Stimulated activated CD8-positive, alpha-beta memory T cell treated with anti-CD3 and anti-CD28 coated beads, Interleukin-4, amount 100 ng/mL, for 4 hours (primary cell): ENCODE measurements at places on chromosomes 7 and 10.

DNA sequence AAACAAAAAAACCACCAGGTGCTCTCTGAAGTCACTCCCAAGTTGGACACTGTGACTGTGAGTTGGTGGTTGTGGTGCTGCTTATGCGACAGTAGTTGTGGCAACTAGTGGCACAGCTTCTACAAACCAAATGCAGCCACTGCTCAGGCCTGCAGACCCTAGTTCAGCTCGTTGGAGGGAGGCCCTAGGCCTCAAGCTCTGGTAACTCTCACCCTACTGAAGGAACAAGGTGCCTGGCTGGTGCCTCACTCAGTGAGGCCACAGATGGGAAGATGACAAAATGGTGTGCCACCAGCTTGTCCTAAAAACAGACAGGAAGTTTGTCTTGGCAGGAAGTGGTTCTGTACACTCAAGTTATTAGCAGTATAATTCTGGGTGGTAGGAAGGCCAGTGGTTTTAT lies 45.3 kb upstream of the RAPGEF5 start:
- no peak for DNase-seq

- DNase-seq: no peak
Measured at GRCh38 chr10:119131512-119132240, 27.8 kb downstream of the DENND10 start.

DNA sequence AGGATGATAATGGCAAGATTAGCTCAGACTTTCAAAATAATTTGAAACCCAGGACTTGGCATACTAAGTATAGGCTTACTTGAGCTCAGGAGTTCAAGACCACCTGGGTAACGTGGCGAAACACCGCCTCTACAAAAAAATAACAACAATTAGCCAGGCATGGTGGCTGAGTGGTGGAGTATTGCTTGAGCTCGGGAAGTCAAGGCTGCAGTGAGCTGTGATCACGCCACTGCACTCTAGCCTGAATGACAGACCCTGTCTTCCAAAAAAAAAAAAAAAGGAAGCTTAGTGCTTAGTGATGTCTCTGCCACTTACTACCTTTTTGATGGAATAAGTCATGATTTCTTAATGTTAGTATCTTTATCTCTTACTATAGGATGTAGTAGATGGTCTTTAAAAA lies 25.5 kb downstream of the RABGEF1 start:
- DNase-seq: no peak

GRCh38 chr10:92756201-92757065 lies 66.7 kb downstream of the HHEX start:
- DNase-seq: no peak

- no peak for DNase-seq
Measured at GRCh38 chr10:102868911-102869257, 386 bp upstream of the AS3MT start.

DNA sequence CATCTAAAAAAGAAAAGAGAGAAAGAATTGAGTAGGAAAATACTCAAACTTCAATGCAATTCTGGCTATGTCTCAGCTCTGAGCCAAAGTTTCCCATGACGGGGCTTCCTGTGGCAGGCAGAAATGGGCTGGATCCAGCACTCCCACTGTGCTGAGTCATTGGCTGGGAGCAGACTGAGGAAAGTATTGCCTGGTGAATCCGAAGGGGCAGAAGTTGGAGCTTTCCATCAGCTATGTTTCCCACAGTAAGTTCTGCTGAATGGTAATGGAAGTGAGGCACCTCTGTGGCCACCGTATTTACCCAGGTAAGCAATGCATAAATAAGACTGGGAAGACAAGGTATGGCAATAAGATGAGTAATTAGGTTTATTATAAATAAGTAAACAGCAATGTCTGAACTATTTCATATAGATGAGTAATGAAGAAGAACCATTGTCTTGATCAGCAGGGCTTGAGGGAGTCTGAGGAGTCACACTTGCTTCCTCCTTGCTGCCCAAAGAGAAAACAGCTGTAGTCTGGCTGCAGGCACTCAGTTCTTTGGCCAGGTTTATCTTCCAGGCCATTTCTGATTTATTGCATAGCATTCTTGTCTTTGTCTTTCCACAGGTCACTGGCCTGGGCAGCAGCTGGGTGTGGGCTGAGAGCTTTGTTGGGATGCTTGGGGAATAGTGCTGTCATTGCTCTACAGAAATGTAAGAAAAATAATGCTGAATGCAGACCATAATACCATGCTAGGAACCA lies 255.3 kb downstream of the DNAJB9 start:
- no peak for DNase-seq

- no peak for DNase-seq
Measured at GRCh38 chr7:41028580-41028979, 674.3 kb downstream of the INHBA start.

GRCh38 chr7:53094827-53095226 lies 59.4 kb downstream of the POM121L12 start:
- DNase-seq: no peak

DNA sequence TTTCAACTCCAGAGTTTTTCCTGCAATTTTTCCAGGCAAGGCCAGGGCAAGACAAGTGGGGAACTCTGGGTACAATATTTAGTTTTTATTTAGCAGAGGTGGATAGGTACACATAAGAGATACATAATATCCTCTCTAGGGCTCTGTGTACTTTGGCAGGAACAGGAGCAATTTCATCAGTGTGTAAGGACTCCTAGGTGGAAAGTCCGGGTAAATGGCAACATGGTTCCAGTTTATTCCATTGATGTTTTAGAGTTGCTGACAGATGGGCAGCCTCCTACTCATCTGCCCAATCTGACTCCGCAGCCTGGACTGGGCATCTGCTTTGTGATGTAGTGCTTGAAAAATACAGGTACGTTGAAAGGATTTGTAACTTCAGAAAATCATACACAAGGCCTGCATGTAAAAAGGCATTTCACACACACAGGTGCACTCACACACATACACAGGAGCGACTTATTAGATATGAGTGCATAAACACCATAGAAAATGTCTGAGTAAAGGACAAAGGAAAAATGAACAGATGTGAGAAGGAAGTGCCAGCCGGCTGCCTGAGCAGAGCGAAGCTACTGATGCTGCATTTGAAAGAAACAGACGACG lies 5.7 kb downstream of the PON1 start:
- DNase-seq: no peak

GRCh38 chr10:33005322-33006301 lies 47.6 kb upstream of the ITGB1 start:
- no peak for DNase-seq

DNA sequence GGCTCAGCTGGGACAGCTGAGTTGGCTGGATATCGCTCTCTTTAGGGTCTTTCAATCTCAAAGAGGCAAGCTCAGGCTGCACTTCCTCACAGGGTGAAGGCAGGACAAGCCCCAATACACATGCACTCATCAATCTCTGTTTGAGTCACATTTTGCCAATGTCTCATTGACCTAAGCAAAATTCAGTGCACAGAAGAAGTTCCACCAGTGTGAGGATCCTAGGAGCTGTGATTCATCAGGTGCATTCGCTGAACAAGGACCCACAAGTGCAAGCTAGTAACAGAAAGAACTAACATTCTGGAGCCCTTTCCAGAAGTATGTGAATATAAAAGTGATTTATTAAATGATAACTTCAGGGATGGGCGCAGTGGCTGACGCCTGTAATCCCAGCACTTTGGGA lies 477.2 kb downstream of the GPAM start:
- DNase-seq: no peak

DNA sequence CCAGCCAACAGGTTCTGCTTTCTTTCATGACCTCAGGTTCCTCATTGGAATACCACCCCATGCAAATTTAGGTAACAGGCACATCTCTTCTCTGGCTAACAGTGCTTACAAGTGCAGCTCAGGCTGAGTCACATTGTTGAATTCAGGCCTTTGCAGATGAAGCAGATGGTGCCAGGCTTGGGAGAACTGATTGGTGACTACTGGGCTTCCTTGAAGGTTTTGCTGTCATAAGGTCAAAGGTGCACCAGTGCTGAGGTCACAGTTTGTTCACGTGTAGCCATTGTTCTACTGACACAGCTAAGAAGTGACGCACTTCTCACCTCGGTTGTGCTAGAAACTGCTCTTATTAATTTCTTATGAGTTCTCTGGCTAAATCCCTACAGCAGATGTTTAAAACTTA lies 128.6 kb upstream of the BMPER start:
- DNase-seq: no peak

GRCh38 chr10:64101606-64102263 lies 580.5 kb downstream of the REEP3 start:
- no peak for DNase-seq

GRCh38 chr10:128277267-128277840 lies 151.1 kb upstream of the MKI67 start:
- no peak for DNase-seq

DNA sequence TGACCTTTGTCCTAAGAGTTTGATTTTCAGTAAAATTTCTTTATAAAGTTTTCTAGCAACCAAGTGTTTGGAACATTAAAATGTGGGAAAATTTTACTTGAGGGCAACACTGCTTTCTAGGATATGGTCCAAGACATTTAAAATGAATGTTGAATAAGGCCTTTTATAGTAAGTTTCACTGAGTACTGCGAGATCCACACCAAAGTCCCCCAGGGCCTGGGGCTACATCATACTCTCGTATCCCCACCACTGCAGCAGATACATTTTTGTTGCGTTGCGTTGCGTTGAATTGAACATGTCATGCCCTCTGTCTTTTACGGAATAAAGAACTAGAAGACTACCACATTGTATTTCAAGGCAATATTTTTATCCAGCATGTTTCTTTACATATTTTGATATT lies 44.5 kb downstream of the PRTFDC1 start:
- DNase-seq: no peak

- DNase-seq: no peak
Measured at GRCh38 chr10:1745780-1746456, 8.6 kb upstream of the ADARB2 start.

DNA sequence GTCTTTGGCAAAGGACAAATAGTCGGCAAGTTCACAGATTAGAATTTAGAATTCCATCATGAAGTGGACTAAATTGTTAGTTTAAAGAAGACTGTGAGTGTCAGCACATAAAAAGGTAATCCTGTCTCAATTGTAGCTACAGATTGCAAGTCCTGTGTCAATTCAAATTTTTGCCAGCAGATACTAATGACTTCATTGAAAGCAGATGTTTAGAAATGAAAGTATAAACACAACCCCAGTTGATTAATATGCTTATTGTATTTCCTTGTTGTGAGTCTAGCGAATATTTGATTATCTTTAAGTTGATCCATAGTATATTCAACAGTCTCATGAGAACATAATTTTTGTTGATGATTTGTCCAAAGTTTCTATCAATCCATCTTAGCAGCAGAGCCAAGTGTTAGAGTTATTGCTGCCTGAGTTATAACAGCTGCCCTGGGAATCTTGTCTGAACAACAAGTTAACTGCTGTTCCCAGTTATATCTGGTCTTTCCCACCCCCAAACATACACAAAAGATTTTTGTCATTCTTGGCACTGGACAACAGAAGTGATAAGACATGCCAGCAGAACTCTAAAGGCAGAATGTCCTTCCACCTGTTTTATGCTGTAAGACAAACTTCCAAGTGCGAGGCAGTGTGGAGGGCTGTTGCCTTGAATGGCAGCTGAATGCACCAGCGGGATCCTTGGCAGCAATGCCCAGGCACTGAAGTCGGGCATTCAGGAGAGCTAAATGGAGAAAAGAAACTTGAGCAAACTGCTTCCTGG lies 21.3 kb upstream of the HERPUD2 start:
- DNase-seq: no peak

DNA sequence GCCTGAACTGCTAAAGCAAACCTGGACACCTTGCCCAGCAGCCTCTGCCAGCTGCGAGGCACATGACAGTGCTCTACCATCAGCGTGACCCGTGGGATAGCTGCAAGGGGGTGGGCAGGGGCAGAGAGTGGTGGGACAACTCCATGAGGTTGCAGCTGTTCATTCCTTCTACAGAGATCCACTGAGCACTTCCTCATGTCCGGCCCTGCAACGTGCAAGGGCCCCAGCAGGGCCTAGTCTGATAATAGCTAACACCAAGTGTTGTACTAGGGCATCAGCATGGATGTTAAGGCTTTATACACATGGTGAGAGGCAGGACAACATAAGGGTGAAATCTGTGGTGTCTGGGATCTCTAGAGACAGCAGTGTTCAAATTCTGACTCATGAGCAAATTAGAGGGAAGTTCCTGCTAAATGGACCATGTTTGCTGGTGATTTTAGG lies 14.3 kb downstream of the NOD1 start:
- no peak for DNase-seq

GRCh38 chr7:38584443-38585210 lies 46.5 kb downstream of the AMPH start:
- no peak for DNase-seq

GRCh38 chr7:140058517-140058916 lies 4.2 kb downstream of the PARP12 start:
- DNase-seq: no peak

GRCh38 chr7:142597547-142597946 lies 151.7 kb upstream of the PRSS1 start:
- DNase-seq: no peak

- DNase-seq: no peak
Measured at GRCh38 chr7:149468208-149468607, 7.3 kb upstream of the ZNF777 start.

DNA sequence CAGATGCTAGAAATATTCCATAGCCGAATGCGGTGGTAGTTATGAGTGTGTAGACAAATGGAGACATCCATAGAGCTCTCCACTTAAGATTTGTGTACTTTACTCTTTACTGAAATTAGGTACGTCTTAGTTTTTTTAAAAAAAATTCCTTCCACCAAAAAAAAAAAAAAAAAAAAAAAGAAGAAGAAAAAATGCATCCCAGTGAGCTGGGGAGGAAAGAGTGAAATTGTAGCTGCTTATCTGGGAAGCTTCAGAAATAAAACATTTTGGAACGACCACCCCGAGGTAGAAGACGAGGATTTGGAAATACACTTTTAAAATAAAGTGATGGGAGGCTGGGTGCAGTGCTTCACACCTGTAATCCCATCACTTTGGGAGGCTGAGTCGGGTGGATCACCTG lies 53.8 kb downstream of the RGS10 start:
- no peak for DNase-seq

- no peak for DNase-seq
Measured at GRCh38 chr10:72316748-72317435, 37.8 kb downstream of the DNAJB12 start.

DNA sequence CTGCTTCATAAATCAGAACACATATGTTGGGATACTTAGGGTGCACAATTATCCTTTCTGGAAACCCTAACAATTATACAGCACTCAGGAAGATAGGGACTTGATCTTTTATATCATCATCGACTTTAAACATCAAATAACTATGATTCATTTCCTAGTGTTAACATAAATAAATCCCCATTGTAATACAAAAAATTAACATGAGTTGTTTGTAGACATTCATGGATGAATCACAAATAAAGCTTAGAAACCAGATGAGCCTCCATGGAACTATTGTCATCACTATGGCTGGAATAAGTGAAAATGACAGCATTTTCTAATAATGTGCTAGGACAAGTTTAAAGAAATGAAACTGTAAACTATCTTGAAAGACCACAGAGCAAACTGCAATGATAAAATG lies 821.7 kb downstream of the GATA3 start:
- DNase-seq: no peak
